HepG2 (cell line): ENCODE measurements at places on chromosomes 12 and 14.
A peak's percentile ranks its signal among the peaks of the same experiment; 100 is the strongest.

- DNase-seq = no peak
Observed at GRCh38 chr12:81231574-81232368, 153.9 kb downstream of the ACSS3 start.

DNA sequence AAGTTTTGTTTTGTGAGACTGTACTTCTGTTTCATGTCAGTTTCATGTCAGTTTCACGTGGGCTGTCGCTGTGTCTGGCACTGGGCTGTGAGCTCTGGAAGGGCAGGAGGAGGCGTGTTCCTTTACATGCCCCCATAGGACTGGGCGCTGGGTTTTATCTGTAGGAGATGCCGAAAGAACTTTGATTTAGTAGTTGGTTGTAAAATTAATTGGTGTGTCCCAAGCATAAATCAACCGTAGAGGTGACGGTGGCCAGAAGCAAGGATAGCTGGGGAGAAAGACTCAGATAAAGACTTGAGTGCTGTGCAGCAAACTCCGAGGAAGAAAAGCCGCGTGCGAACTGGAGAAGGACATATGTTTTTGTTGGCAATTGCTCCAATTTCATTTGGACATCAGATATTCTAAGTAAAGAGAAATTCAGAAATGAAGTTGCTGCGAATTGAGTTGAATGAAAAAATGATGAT, 182.5 kb downstream of the VRK1 start:
- no peak for DNase-seq

GRCh38 chr12:28908646-28909045, 240.4 kb upstream of the FAR2 start:
- no peak for DNase-seq

- DNase-seq = no peak
Observed at GRCh38 chr12:6957151-6957701, 6.1 kb downstream of the PTPN6 start.

DNA sequence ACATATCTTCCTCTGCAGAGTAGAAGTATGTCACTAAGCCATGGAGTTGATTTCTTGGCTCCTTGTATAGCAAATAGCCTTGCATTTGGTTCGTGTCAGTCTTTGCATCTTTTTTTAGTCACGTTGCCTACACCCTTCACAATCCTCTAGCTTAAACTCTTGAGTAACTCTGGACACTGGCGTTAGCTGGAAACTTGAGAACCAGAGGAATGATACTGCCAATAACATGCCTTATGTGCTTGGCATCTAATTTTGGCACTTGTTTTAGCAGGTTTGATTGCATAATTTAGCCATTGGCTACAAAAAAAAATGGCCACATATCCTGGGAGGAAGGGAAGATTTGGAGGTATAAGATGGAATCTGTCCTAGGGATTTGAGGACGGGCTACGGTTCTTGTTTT, 136.2 kb downstream of the ETV6 start:
- no peak for DNase-seq

DNA sequence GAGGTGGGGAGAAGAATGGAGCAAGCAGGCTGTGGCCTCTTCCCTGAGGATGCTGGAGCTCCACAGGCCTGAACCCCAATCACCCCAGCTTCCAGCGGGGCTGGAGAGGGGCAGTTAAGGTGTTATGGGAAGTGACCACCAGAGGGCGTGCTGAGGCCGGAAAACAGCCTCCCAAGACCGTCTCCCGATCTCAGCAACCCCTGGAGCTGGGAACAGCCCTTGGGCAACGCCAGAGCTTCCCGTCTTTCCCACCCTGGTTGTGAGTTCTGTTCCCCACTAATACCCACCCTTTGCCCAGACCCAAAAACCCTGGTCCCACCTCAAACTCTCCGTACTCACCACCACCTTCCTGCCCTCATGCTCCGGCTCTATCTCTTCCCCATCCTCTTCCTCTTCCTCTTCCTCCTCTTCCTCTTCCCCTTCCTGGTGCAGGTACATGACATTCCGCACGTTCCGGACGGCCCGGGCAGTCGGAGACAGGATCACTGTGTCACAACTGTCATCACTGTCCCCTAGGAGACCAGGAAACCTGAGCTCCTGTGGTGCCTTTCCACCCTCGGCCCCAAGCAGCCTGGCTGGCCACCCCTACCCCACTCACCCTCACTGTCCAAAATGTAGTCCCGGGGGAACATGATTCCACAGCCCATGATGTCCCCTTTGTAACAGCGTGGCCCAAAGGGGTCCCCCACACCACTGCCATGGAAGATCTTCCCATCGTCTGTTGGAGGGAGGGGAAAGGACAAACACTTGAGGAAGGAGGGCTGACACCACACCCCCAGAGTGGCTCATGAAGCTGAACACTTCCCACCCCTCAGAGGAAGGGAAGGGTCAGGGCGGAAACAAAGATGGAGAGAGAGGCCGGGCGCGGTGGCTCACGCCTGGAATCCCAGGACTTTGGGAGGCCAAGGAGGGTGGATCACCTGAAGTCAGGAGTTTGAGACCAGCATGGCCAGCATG, 12.9 kb downstream of the SPRYD3 start:
- peak; percentile 57 for DNase-seq

DNA sequence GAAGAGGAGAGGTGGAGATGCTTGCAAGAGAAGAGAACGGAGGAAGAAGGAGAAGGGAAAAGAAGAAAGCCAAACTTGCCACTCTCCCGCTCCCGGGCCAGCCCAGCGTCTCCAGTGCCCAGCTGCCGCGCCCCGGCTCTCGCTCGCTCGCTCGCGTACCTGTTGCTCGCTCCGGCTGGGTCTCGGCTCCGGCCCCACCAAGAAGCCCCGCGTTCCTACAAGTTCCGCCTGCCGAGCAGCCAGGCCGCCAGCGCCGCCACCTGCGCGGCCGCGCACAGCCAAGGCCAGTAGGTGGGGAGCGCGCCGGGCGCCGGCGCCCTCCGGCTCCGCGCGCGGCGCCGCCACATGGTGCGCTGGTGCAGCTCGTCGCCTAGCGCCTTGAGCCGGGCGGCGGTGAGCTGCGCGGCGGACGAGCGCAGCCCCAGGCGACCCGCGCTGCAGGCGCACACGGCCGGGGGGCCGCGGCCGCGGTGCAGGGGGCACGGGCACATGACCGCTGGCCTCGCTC, 370 bp downstream of the HRK start:
- DNase-seq = peak; percentile 27

- DNase-seq = no peak
Observed at GRCh38 chr14:101360054-101360911, 201.0 kb upstream of the DIO3 start.

DNA sequence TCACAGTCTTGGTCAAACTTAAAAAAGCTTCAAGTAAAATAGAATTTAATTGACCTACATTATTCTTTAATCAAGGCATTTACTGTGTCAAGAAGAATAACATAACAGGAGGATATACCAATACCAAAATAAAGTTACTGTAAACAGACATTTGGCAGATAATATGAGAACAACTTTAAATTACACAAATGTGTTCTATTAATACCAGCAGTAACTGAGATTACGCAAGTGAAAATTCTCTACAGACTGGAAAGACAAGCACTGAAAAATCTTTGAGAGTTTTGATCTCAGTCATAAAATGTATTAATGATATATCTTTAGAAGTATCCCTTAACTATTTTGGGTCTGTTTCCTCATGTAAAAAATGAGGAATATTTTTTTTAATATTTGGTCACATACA, 169.2 kb upstream of the SOX5 start:
- no peak for DNase-seq

GRCh38 chr14:48805315-48805714, 780.9 kb downstream of the RPS29 start:
- peak; percentile 15 for DNase-seq

DNA sequence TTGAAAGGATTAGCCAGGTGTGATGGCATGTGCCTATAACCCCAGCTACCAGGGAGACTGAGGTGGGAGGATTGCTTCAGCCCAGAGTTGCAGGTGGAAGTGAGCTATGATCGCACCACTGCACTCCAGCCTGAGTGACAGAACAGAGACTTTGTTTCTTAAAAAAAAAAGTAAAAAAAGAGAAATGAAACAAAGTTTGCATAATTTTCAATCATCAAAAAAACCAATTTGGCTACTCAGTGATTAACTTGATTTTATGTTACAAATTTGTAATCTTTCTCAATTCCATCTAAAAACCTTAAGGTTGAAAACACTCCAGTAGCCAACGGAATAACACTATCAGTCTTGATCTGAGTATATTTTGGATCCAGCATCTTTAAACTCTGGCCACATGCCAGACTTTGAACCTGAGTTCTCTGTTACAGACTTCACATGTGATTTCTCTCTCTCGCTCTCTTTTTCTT, 12.6 kb upstream of the DENND5B start:
- no peak for DNase-seq

- no peak for DNase-seq
Observed at GRCh38 chr12:2997989-2998670, 38.9 kb downstream of the TEAD4 start.

- DNase-seq = no peak
Observed at GRCh38 chr12:129215556-129215955, 362.3 kb downstream of the GLT1D1 start.

DNA sequence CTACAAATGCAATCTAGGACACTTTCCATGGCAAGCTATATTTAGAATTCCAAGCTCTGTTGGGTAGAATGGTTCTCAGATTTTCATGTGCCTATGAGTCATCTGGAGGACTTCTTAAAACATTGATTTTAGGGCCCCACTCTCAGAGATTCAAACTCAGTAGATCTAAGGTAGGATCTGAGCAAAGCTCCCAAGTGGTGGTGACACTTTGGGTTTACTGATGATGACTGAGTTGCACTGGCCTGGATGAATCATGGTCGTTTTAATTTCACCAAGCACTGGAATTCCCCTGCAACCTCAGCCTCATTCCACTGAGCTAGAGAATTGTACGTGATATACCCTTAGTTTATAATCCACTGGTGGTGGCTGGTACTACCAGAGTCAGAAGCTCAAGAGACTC, 86.5 kb downstream of the PPM1H start:
- no peak for DNase-seq

- DNase-seq = no peak
Observed at GRCh38 chr12:116331876-116332275, 54.4 kb upstream of the MED13L start.

GRCh38 chr14:64912261-64912660, 2.0 kb upstream of the CHURC1 start:
- no peak for DNase-seq

DNA sequence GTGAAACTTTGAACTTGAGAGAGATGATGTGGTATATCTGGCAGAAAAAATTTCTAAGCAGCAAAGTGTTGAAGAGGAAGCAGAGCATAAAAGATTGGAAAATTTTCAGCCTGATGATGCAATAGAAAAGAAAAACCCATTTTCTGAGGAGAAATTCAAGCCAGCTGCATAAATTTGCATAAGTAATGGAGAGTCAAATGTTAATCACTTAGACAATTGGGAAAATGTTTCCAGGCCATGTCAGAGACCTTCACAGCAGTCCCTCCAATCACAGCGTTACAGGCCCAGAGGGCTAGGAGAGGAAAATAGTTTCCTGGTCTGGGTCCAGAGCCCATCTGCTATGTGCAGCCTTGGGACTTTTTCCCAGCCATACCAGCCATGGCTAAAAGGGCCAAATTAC, 469.0 kb upstream of the FOXG1 start:
- no peak for DNase-seq
